Omental fat pad (tissue), 4 donors: ENCODE measurements at places on chromosomes 13 and 19.

- no peak for DNase-seq
Measured at GRCh38 chr13:74423434-74423833, 289.2 kb upstream of the KLF12 start.

- no peak for DNase-seq
Measured at GRCh38 chr19:7638802-7639465, 2.0 kb downstream of the STXBP2 start.

DNA sequence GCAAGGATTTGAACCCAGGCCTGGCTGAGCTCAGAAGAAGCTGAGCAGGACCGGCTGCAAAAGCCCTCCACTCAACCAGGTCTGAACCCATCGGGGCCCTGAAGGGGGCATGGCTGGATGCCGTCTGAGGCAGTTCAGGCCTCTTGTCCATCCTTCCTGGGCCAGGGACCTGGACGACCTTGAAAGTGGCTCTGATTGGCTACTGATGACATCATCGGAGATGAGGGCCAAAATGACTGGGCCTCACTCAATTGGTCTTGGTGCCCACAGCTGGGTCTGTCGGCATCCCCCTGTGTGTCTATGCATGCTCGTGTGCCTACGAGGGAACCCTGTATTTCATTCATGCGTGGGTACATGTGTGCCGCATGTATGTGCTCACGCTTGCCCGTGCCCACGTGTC lies 71.8 kb downstream of the PTPRS start:
- no peak for DNase-seq

- no peak for DNase-seq
Measured at GRCh38 chr13:30881191-30881651, 24.9 kb upstream of the MEDAG start.

- no peak for DNase-seq
Measured at GRCh38 chr13:33956346-33956745, 138.4 kb downstream of the RFC3 start.

GRCh38 chr13:113089693-113090414 lies 15.7 kb upstream of the F7 start:
- no peak for DNase-seq

DNA sequence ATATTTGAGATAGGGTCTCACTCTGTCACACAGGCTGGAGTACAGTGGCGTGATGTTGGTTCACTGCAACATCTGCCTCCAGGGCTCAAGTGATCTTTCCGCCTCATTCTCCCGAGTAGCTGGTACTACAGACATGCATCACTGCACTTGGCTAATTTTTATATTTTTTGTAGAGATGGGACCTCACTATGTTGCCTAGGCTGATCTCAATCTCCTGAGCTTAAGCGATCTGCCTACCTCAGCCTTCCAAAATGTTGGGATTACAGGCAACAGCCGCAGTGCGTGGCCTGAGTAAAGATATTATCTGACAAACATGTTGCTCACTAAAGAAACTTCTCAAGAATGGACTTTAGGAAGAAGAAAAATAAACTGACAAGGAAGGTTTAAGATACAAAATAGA lies 125.4 kb upstream of the ABCC4 start:
- no peak for DNase-seq

DNA sequence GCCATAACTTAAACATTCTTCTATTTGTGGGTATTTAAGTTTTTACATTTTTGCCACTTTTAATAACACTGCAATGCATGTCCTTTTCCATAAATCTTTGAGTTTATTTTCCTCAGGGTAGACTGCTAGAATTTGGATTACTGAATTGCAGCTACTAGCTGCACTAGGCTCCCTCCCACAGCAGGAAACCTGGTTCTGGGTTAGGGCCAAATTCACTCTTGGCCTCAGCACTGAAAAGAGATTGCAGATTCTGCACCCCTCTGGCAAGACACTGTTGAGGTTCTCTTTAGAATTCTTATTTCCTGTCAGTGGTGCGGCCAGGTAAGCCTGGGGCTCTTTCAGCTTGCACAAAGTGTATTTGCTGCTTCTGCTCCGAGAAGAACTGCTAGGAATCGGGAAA lies 155.7 kb downstream of the ENOX1 start:
- no peak for DNase-seq

- DNase-seq = peak; percentile 50
Measured at GRCh38 chr13:36297366-36298338, at the start of gene CCDC169. Gene CCDC169 (minus strand): TSS chr13:36297814. CDS start chr13:36297719, 95 bp downstream.

GRCh38 chr13:66704110-66704509 lies 526.0 kb downstream of the PCDH9 start:
- DNase-seq = no peak

GRCh38 chr19:45508861-45509691 lies 1.8 kb downstream of the VASP start:
- peak; percentile 54 for DNase-seq

DNA sequence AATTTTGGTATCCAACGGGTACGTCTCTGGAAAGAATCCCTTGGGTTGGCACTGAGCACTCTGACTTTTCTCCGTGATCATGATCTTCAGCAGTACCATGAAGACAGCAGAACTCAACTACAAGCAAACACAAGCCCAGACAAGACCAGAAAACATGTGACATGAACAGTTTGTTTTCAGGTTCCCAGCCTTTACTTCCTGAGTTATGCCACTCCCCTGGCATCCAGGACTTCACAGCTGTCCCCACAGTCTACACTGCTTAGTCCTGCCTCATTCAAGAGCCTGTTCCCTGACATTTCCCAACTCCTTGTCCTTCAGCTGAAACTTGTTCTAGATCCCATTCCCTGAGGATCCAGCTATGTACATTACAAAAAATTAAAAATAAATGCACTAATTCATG lies 4.9 kb upstream of the N4BP2L1 start:
- no peak for DNase-seq

DNA sequence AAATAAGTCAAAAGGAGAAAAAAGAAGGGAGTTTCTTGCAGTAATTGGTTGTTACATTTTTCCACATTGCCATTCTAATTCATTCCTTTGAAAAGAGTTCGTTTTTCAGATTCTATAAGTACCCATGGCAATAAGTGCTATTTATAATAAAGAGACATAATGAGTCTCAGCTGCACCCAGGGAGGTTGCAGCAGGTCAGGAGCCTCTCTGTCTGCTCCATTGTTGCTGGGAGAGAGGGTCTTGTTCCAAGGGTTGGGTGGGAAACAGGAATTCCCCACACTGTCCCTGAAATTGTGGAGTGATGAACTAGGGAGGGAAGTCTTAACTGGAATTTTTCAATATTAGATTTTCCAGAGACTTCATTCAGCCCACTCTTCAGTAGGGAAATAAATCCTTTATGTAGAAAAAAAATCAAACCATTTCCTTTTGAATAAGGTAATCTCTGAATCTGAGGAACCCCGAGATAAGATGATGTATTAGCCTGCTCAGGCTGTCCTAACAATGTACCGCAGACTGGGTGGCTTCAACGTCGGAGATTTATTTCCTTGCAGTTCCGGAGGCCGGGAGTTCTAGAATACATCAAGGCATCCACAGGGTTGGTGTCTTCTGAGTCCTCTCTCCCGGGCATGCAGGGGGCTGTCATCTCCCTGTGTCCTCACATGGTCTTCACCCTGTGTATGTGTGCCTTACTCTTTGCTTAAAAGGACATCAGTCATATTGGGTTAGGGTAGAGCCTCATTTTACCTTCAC lies 342.7 kb upstream of the TMTC4 start:
- DNase-seq = no peak

GRCh38 chr19:18771328-18772242 lies 19.5 kb downstream of the COMP start:
- DNase-seq = no peak

- no peak for DNase-seq
Measured at GRCh38 chr13:95503662-95504061, 48.9 kb upstream of the CLDN10 start.

DNA sequence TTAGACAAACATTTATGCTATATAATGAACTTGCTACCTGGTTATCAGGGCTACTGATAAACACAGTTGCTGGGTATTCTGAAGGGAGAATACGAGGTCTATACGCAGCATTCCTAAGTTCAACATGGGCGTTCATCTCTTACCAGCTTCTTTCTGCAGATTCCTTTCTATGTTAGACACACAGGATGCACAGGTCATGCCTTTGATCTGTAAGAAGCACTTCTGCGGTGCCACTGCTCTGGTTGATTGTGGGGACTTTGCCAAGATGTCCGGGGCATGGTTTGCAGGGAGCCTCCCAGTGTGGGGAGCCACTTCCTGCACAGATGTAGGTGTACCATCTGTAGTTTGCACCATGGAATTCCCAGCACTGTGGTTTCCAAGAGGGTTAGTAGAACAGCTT lies 40.9 kb downstream of the ATP7B start:
- DNase-seq = no peak

DNA sequence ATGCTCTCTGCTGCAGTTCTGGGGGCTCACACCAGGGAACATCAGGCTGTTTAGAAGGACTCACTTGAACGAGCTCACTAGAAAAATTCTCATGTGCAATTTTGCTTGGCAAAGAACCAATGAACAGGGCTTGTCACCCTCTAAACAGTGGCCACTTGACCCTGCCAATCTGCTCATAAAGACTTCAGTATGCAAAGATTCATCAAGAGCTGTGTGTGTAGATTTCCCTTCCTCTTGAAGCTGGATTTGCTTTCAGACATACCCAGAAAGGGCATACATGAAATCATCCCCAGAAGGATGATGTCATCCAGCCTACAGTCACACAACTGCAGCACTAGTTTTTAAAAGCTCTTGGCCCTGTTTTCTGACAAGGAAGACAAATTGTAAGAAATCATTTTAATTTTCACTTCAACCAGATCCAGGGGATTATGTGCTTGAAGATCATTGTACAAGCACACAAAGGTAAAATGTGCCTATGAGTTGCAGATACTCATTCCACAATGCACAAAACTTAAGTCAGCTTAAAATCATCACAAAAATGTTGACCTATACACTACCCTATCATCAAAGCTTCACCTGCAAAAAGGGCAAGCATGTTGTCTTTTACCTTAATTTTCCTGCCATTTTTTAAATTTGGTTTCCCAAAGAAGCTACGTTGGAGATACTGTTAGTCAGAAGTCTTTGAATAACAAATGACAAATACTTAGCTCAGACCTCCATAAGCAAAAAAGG lies 5.2 kb upstream of the STK24 start:
- no peak for DNase-seq

DNA sequence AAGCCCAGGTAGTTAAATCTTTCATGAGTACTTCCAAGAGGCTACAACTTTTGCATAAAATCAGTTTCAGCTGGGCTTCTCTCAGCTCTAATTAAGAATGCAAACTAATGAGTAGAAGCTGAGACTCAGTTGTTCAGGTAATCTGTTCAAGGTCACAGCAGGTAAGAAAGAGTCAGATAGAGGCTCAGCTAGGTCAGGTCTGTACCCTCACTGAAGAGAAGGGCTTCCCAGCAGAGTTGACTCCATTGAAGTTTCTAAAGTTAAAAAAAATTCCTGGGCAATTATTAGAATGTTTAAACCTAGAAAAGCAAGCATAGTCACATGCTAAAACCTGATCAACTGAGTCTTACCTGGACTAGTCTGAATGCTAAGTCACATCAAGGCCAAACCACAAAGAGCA lies 42.1 kb downstream of the ESD start:
- DNase-seq = no peak

- no peak for DNase-seq
Measured at GRCh38 chr13:107118506-107118905, 550.6 kb upstream of the ARGLU1 start.

DNA sequence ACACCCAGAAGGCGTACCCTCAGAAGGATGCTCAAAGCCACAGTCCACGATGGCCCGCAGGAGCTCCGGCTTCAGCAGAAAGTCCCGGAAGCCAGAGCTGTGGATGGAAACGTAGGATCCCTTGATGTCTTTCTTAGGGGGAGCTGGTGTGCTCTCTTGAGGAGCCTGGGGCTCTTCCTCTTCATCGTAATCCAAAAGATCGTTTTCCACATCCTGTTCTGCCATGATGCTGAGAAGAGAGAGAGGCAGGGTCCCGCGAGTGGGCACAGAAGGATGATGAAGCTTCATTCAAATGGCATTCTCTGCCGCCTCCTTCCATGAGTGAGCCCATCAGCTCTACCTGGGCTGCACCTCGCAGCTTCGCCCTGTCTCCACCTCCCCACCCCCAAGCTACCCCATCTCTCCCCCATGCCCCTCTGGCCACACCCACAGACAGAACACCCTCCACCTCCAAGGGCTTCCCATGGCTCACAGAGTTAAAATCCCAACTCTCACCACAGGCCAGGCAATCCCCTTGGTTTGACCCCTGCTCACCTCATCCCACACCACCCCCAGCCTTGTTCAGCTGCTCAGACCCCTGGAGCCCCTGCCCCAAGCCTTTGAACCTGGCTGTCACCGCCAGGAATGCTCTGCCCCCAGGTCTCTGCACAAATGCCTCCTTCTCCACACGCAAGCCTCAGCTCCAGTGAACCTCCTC lies 6.0 kb downstream of the DDX39A start:
- DNase-seq = no peak

- DNase-seq = no peak
Measured at GRCh38 chr19:42528354-42529247, at the start of gene CEACAM1. Gene CEACAM1 (minus strand): TSS chr19:42528481. CDS start chr19:42528374, 107 bp downstream.

- no peak for DNase-seq
Measured at GRCh38 chr19:31083105-31083504, 266.1 kb downstream of the TSHZ3 start.

GRCh38 chr19:8663920-8664670 lies 33.7 kb downstream of the NFILZ start:
- no peak for DNase-seq

DNA sequence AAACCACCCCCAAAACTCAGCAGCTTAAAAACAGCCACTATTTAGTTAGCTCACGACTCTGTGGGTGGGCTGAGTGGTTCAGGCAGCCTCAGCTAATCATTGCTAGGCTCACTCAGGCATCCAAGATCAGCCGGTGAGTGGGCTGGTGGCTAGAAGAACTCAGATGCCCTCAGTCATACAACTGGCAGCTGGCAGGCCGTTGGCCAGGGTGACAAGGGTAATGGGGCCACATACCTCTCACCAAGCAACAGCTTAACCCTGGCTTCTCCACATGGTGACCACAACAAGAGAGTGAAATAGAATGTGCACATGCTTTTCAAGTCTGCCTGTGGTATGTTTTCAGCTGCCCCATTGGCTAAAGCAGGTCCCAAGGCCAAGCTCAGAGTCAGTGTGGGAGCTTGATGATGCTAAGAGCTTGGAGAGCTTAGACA lies 435.4 kb upstream of the TSHZ3 start:
- no peak for DNase-seq

DNA sequence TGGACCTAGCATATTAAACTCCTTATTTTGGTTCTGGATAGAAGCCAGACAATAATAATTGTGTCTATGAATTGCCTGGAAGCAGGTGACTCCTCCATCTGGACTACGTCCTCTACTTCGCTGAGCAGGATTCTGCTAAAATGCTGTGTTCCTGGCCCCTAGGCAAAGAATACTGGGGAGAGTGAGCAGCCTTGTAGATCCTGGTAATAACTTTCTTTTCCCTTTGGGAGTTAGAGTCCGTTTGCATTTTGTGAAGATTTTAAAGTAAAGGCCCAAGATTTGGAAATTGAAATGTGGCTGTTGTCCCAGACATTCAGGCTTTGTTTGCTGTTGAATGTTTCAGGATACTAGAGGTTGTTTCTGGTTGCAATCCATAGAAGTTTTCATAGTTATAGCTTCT lies 511.9 kb upstream of the KLF12 start:
- DNase-seq = no peak

- no peak for DNase-seq
Measured at GRCh38 chr13:99559560-99559959, 58.3 kb downstream of the TM9SF2 start.

- DNase-seq = no peak
Measured at GRCh38 chr19:45305421-45305820, 17.3 kb downstream of the CKM start.
